Stimulated activated CD4-positive, alpha-beta T cell treated with anti-CD3 and anti-CD28 coated beads, Interleukin-1b, Interleukin-23, amount 100 ng/mL, for 4 hours (primary cell): ENCODE measurements at places on chromosomes 6 and 20.
A peak's percentile ranks its signal among the peaks of the same experiment; 100 is the strongest.

DNA sequence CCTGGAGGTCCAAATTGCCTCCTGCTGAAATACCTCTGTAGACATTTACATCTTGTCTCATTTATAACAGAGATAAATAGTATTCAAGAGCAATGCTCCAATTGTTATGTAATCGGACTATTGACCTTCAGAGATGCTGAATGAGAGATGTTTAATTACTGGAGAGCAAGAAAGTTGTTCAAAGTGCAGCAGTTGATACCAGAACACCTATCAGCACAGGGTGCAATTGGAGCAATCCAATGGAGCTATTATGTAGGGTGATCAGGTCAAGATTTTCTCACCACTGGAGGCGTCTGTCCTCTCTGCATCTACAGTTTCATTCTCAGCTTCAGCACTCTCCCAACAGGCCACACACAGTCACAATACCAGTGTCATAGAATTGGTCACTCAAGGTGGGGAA is 19.5 kb upstream of the TMX4 start:
- DNase-seq: no peak

DNA sequence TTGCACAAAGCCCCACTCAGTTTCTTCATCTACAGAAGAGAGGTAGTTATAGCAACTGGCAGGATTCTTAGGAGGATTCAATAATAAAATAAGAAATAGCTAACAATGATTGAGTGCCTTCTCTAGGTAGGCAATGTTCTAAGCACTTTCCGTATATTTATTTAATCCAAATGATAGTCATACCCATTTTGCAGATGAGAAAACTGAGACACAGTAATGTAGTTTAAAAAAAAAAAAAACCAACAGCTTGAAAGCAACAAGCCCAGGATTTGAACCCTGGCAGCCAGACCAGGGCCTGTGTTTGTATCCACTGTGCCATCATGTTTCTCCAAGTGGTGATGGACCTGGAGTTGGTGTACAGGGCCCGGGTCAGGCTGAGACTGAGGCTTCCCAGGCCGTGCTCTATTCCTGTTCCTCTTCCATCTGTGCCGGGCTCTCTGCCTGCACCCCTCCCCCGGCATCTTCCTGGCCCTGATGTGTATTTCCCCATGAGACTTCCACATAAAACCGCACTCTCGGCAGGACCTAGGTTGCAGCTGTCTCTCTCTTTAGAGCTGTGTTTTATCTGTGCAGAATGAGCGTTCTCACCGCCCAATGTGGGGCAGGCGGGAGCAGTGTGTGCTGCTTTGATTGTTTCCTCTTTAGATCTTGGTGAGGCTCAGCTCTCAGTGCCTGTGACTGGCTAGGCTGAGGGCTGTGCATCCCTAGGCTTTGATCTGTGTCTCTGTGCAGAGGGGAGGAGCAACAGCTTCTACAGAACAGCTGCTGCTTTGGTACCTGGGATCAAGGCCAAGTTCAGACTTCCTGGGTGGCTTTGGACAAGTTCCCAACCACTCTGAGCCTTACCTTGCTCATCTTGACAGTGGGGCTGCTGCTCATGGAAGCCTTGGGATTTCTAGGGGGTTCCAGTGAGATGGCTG is 49.5 kb downstream of the TOX2 start:
- DNase-seq: no peak

- no peak for DNase-seq
Observed at GRCh38 chr6:122657601-122658000, 47.4 kb downstream of the PKIB start.

- DNase-seq: peak; percentile 64
Observed at GRCh38 chr6:43143235-43144128, 27.6 kb upstream of the SRF start.

DNA sequence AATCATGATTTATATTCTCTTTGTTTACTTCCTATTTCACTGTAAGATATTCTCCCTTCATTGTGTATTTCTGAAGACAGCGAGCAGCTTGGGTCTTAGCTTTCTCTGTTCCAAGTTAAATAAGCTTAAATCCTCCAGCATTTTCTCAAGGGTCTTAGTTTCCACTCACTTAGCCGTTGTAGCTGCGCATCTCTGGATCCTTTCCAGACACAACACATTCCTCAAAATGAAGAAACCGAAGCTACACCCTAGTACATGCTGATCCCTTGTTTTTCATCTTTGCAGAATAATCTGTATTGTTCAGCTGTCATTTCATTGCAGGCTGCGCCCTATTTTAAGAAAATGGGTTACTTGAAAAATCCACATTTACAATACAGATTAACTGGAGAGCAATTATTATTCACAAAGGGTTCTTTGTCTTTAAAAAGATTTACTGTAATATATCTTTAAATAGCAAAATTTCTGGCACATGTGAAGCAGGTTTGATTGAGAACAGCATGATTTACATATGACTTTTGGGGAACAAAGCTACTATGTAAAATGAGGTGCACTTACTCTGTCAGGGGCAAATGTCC is 375.8 kb downstream of the QKI start:
- no peak for DNase-seq

DNA sequence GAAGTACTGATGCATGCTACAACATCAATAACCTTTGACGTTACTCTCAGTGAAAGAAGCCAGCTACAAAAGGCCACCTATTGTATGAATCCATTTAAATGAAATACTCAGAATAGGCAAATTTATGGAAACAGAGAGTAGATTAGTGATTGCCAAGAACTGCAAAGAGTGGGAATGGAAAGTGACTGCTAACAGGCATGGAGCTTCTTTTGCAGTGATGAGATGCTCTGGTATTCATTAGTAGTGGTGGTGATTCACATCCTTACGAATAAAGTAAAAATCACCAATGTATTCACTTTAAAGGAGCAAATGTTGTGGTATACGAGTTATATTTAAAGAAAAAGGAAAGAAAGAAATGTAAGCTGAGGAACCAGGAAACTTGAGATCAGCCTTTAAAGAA is 126.8 kb upstream of the SAMD5 start:
- DNase-seq: no peak

GRCh38 chr6:10413262-10413849 is 1.5 kb downstream of the TFAP2A start:
- DNase-seq: no peak

- DNase-seq: no peak
Observed at GRCh38 chr20:37259865-37260264, 1.7 kb downstream of the GHRH start.

GRCh38 chr6:90793771-90794170 is 206.9 kb upstream of the MAP3K7 start:
- DNase-seq: no peak
